ENCODE measurements at places on chromosomes 4 and X.
A peak's percentile ranks its signal among the peaks of the same experiment; 100 is the strongest.

DNA sequence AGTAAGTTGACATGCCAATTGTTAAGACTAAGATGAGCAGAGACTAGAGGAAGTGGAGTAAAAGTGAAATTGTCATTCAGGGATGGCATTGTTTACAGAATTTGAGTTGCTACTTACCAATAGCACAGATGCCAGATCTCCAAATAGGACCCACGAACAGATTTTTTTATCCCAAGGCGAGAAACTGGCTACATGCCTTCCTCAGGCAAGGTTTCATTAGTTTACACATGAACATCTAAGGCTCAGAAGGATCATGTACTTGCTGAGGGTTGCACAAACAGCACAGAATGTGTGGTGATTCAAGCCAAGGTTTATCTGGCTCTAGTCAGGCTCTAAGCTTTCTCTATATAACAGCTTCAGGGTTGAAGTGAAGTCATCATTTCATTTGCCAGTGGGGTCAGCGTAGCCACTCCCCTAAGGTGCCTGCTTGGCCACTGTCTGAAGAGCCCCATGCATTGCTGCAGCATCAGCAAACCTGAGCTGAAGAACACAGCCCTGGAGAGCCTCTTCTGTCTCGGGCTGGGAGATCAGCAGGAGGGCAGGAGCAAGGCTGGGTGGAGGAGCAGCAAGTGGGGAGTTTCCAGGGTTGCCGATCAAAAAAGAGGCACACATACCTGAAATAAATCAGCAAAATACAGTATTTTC is 193.0 kb upstream of the LCORL start:
- no peak for DNase-seq

GRCh38 chrX:5324546-5324945 is 904.1 kb downstream of the NLGN4X start:
- no peak for DNase-seq

GRCh38 chr4:46844325-46844917 is 64.6 kb downstream of the COX7B2 start:
- peak; percentile 3 for DNase-seq

GRCh38 chrX:63281465-63281864 is 69.7 kb downstream of the SPIN4 start:
- DNase-seq: no peak

DNA sequence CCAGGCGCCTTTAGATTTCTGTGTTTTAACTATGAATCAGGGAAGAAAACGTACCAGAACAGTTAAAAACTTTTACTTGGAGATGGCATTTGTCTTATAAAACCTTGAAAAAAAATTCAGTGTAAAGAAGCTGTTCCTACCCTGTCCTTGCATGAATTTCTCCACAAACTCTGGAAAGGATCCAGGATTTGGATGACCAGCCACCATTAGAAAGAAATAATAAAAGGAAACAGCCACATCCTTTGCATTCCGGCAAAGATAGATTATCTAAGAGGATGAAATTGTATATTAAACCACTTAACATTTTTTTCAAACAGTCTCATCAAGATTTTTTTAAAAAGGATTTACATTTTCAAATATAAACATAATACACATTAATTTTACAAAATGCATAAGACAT is 10.6 kb downstream of the SULT1E1 start:
- DNase-seq: no peak

GRCh38 chrX:133390676-133391075 is 24.6 kb downstream of the GPC4 start:
- no peak for DNase-seq

DNA sequence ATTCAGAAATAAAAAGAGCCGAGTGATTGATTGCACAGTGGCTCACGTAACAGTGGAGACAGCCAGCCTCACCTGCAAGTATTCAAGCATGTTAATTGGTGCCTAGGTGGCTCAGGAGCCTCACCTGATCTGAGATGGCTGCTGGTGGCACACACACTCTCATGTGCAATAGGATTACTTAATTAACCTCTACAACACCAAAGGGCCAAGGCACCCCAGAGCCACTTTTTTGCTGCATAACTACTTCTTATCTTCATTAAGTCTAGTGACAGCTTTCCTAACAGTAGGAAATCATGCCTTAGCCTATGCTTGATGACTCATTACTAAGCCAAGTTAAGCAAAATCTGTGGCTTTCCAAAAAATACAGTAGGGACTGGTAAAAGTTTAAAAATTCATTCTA is 117.3 kb upstream of the NOCT start:
- peak; percentile 58 for DNase-seq

Measured in NCI-H345 (cell line).